Endothelial cell (in vitro differentiated cells): ENCODE measurements at places on chromosomes 3 and 15. TPM values are rescaled to one million over a fixed set of nuclear protein-coding genes. Genes with fewer than 3 reads are reported as not detected.
A peak's percentile ranks its signal among the peaks of the same experiment; 100 is the strongest.

- no peak for DNase-seq
These were observed 302.1 kb upstream of the TPRG1 start for GRCh38 chr3:188869628-188870027.

DNA sequence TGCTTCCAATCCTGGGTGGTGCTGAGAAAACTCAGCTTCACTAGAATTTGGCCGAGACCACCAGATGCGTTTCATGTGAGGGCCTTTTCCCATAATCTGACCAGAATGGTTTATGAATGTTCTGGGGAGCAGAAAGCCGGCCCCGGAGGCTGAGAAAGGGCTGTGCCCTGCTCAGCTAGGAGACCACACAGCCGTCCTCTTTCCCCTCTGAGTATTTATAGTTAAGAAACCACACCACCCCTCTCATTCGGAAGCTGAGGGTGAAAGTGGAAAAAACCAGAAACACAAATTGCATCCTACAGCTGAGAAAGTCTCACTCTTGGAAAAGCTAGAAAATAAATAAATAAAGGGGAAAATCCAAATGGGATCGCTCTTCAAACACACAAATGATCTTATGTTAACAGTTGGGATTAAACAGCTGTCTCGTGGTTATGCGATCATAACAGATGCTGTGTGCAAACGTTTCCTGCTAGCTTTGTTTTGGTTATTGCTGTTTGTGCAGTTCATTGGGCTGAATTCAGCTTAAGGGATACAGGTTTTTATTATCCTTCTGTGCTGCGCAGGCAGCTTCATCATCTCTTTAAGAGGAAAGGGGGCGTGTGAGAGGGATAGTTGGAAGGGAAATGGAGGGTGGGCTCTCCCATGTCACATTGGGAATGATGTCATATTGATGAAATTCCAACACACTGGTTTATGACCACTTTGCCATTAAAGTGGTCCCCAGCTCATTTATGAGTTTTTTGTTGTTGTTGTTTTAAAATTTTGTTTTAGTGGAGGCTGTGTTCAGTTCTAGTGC lies 1026.2 kb upstream of the NR2F2 start:
- no peak for DNase-seq

GRCh38 chr15:99925661-99926461 lies 192.6 kb upstream of the LYSMD4 start:
- peak; percentile 25 for DNase-seq

GRCh38 chr3:129429080-129429451 lies 630 bp upstream of the EFCAB12 start:
- no peak for DNase-seq

DNA sequence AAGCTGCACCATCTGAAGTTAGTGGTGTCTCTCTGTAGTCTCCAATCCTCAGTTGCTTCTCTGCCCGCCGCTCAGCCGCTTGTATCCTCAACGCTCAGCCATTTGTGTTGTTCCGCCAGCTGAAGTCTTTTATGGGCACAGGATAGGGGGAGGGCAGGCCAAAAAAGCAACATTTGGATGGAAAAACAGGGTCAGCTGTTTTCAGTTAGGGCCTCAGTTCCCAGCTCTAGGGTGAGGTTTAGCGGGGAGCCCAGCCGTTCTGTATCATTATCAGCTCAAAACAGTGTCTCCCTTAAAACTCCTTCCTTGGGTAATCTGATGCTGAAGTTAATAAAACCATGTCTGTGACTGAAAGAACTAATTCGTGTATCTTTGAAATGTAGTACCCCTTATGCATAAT lies 329.5 kb upstream of the AZI2 start:
- no peak for DNase-seq

DNA sequence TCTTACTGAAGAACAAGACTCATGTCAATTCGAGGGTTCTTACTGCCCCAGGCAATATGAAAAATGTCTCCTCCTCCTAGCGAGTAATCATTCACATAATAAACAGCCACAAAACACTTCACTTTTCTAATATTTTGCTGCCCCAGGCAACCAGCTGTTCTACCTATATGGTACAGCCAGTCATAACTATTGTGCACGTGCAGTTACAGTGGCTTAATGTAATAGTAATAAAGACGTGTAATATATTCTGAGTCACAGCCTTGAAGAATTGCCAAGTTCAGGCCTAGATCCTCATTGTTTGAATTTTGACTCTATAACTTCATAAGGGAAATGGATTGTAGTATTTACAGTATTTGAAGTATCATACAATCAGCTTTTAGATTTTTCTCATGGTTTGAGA lies 1250.0 kb upstream of the GBE1 start:
- no peak for DNase-seq

DNA sequence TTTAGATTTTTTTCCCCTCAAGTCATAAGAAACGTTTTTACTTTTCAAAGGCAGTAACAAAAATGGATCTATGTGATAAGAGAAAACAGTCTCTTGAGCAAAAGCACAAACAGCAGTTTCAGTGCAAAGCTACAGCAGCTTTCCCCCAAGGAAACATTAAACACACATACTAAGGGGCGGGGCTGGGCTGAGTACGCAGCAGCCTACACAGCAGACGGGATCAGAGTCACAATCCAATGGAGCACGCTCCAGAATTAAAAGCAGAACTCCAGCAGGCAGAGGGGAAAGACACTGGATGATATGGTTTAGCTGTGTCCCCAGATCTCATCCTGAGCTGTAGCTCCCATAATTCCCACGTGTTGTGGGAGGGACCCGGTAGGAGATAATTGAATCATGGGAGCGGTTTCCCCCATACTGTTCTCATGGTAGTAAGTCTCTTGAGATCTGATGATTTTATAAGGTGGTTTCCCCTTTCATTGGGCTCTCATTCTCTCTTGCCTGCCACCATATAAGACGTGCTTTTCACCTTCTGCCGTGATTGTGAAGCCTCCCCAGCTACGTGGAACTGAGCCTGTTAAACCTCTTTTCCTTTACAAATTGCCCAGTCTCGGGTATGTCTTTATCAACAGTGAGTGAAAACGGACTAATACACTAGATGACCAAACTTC lies 116.2 kb upstream of the SLCO3A1 start:
- no peak for DNase-seq

DNA sequence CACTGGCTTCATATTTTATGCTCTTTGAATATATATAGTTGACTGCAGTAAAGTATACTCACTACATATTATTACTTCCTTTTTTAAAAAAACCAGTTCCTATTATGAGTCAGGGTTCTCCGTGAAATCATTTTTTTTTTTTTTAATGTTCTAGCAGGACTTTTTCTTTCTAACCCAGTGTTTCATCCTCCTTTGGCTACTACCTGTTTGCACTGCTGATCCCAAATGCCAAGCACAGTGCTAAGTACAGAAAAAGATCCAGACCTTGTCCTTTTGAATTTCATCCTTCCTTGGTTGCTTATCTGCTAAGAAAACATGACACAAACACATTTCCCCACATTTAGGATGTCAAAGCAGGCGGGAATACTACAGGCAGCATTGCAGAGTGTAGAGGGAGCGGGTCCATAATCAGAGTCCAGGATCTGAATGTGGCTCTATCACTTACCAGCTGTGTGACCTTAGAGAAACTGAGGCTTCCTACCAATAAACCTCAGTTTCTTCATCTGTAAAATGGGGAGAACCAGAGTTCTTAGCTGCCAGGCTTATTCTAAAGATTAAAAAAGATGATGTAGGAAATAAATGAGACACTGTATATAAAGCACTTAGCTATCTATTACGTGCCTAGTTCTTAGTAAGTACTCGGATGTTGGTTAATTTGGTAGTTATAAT lies 37.2 kb upstream of the ANPEP start:
- no peak for DNase-seq

The COL7A1 gene
- 5.2 TPM for total RNA-seq

DNA sequence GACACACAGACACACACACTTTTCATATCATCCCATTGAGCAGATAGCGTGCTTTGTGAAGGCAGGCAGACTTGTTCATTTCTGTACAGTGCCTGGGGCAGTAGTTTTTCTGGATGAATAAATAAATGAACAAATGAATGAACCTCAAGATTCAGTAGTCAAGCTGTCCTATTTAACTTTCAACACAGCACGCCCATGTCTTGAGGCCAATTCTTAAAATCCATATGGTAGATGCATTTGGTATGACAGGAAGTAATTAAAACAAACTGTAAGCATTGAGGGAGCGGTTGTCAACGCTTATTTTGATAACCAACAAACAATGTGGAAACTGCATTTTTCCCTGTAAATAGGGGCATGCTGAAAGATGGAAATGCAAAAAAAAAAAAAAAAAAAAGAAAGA lies 80.0 kb upstream of the BNC1 start:
- DNase-seq: no peak

- DNase-seq: peak; percentile 92
These were observed at the start of gene TJP1 for GRCh38 chr15:29822100-29822683. Gene TJP1, minus strand, starts transcription at chr15:29822468. Its CDS starts 440 bp downstream, at chr15:29822028.

DNA sequence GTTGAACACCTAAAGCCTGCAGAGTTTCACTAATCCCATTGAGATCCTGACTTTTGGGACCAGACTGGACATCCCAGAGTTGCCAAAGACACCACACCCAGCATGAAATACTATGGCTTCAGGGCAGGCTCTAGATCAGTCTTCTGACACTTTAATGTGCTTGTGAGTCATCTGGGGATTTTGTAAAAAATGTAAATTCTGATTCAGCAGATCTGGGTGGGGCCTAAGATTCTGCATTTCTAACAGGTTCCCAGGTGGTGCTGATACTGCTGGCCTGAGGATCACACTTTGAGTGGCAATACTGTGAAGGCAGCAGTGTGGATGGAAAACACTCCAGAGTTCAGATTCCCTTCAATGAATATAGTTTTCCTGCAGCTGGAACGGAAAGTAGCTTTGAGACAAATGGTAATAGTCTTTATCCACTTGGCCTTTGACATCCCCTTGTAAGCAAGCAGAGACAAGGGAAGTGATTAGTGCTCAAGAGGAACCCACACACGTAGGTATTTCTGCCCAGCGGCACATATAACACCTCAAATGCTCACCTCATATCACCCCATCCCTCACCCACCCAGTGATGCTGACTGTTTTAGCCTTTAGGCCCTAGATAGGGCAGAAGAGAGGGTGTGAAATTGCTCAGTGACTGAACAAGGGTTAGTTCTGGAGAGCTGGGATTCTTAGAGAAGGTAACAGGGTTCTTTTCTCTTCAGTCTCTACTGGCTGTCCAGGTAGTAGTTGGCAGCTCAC lies 51.5 kb upstream of the GSK3B start:
- no peak for DNase-seq

The TMIE gene
- total RNA-seq: 0.23 TPM

DNA sequence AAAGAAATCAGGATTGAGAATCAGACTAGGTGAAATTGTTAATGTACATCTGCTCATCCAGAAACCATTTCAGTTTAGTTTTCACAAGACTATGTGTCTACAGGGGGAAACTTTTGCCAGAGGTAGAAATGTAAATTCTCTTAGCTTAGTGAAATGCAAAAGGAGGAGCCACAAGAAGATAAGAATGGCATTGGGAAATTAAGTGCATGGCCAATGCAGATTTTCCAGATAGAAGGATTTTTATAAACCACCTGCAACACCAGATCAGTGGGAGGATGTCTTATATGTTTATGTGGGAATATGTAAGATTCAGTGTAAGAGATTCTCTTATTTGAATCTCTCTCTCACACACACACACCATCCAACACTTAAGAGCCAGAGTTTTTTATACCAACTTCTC lies 67.2 kb downstream of the HMG20A start:
- DNase-seq: no peak

DNA sequence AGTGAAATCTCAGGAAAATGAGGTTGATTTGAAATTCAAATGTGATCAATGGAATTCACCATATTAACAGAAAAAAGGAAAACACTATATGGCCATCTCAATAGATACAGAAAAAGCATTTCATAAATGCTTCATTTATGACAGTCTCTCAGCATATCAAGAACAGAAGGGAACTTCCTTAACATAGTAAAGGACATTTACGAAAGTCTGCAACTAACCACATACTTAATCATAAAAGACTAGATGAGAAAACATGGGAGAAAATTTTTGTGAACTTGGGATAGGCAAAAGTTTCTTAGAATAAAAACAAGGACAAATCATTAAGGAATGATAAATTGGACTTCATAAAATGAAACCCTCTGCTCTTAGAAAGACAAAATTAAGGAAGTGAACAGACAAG lies 24.7 kb upstream of the TIPARP start:
- no peak for DNase-seq

DNA sequence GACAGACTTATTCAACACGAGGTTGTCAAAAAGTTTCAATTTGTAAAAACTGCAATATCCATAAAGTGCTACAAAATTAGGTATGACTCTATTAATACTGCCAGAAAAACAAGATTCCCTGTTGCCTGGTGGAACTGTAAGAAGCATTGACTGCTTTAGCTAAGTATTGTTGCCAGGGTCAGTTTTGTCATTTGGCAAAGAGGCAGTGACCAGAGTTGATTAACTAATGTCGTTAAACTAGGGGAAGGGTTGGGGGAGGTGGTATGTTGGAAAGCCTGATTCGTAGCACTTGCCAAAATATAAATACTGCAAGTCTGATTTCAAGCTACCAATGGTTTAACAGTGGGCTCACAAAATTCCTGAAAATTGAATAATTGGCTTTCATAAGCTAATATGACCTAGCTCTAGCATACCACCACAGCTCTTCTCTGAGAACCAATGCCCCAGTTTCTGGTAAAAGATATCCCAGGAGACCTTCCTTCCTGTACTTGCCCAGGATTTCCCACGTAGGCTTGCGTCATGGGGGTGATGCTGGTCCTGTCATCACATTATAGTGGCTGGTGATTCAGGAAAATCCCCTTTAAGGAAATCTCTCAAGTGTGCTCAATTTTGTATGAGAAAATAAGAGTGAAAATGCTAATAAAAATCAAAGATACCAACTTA lies 266.4 kb upstream of the TBC1D5 start:
- DNase-seq: no peak

DNA sequence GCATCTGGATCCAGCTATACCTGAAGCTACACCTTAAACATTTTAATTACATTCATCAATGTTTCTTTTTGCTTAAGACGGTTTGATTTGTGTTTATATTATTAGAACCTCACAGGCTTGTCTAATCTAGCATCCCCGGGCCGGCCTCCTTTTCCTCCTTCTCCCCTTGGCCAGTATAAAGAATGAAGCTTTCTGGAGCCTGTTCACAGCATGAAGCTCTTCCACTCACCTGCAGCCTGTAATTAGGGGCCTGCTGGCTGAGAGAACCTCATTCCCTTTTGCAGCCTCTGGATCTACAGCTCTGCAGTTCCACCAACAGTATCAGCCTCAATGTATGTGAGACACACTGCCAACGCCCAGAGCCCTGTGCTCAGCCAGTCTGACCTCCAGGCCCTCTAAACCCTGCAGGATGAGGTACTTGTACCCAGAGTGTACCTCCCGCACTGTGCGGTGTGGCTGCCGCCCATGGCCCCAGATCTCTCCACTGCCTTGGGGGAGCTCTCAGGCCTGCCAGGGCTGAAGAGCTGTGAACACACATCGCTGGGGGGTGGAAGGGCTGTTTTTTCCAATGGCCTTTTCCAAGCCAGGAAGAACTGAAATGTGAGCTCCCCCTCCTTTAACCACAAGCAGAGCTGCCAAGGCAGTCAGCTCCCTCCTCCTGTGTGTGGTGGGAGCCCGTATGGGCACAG lies 114.7 kb upstream of the ALDH1A3 start:
- no peak for DNase-seq
